PC-9 (cell line): ENCODE measurements at places on chromosomes 2 and 18. TPM values are rescaled to one million over a fixed set of nuclear protein-coding genes. Genes with fewer than 3 reads are reported as not detected.

DNA sequence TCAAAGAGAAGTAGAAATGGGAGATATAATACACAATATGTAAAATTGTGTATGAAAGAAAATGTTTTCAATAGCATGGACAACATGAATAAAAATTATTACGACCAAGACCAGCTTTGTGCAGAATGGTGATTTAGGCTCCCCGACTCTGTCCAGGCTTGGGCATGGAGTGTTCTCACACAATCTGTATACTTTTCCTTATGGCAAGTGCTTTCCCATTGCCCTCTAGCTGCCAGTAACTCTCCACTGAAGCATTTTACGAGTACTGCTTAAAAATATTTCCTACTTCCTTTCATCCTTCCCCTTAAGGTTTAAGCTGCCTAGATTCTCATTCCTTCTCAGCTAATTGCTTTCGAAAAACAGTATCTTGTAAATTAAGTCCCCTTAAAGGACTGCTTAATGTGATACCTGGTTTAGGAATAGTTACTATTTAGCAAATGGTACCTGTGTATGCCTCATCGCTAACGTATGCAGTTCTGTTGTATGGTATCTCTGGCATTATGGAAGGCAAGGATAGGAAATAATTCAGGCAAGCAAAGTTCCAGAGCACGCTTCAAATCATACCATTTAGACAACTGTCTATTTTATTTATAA lies 714.6 kb downstream of the ERBB4 start:
- H3K36me3 ChIP-seq, result no peaks in the 10 kb centered on the region
- no peaks in the 10 kb centered on the region for H3K4me1 ChIP-seq
- no peak overlapping the region for H3K27ac ChIP-seq
- no peaks in the 10 kb centered on the region for H3K27me3 ChIP-seq
- no peak for DNase-seq

GRCh38 chr2:237137626-237138323 lies 52.1 kb downstream of the COPS8 start:
- H3K27me3 ChIP-seq, result 0 out of 2 replicates have a peak, but pooled peaks cover 3% of the 10 kb centered on the region
- H3K4me1 ChIP-seq, result no peaks in the 10 kb centered on the region
- H3K4me3 ChIP-seq, result no peak overlapping the region
- no peaks in the 10 kb centered on the region for H3K36me3 ChIP-seq
- no peak overlapping the region for H3K27ac ChIP-seq

DNA sequence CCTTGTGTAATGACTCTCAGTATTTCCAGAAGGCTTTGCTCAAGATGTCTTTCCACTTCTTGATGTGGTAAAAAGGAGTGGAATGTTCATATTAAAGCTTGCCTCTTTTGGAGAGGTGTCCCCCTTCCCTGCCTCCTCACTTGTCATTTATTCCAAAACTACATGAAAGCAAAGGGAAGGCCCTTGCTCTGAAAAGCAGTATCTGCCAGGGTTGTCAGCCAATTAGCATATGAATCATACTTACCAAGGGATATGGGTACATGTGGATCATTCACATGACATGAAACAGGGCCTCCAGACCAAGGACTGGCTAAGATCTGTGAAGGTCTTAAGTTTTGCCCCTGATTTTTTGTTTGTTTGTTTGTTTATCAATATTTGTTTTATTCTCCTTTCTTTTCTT lies 31.3 kb downstream of the ANXA4 start:
- no peak for DNase-seq
- no peak overlapping the region for H3K27ac ChIP-seq
- no peaks in the 10 kb centered on the region for H3K36me3 ChIP-seq
- H3K4me3 ChIP-seq, result no peak overlapping the region
- no peaks in the 10 kb centered on the region for H3K27me3 ChIP-seq
- peaks cover 54% of the 10 kb centered on the region for H3K4me1 ChIP-seq

DNA sequence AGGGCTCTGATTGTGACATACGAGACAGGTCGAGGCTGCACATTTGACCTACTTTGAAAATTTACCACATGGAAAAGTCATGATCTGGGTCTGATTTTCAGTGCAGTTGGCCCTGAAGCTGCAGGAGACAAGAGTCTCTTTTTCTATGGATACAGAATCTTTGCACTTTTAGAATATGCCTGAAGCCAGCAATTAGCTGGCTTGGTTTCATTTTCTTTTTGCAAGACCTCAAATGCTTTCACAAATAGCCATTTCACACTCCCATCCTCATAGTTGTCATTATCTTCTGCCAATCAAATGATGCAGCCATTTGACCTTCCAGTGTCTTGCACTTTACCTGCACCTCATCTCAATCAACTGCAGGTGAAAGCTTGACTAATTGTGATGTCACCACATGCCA lies 59.0 kb downstream of the GPR39 start:
- no peak overlapping the region for H3K4me3 ChIP-seq
- no peaks in the 10 kb centered on the region for H3K4me1 ChIP-seq
- H3K36me3 ChIP-seq, result peaks cover 30% of the 10 kb centered on the region
- no peak for DNase-seq

GRCh38 chr2:150606380-150607060 lies 119.1 kb upstream of the RND3 start:
- H3K27ac ChIP-seq, result no peak overlapping the region
- no peak for DNase-seq
- no peaks in the 10 kb centered on the region for H3K27me3 ChIP-seq

- H3K36me3 ChIP-seq, result no peaks in the 10 kb centered on the region
- H3K27ac ChIP-seq, result no peak overlapping the region
- peaks cover 24% of the 10 kb centered on the region for H3K27me3 ChIP-seq
- no peak overlapping the region for H3K4me3 ChIP-seq
- H3K4me1 ChIP-seq, result no peaks in the 10 kb centered on the region
Observed at GRCh38 chr2:104852090-104852666, 1.7 kb upstream of the POU3F3 start.

GRCh38 chr2:165844216-165844615 lies 50.2 kb upstream of the GALNT3 start:
- H3K27ac ChIP-seq, result no peak overlapping the region
- H3K36me3 ChIP-seq, result no peaks in the 10 kb centered on the region
- no peaks in the 10 kb centered on the region for H3K27me3 ChIP-seq
- no peak for DNase-seq

- H3K4me3 ChIP-seq, result no peak overlapping the region
- H3K36me3 ChIP-seq, result no peaks in the 10 kb centered on the region
- no peaks in the 10 kb centered on the region for H3K4me1 ChIP-seq
Observed at GRCh38 chr2:211967234-211967633, 571.4 kb downstream of the ERBB4 start.

- DNase-seq, result no peak
- H3K27me3 ChIP-seq, result no peaks in the 10 kb centered on the region
- H3K27ac ChIP-seq, result peak overlapping the region; percentile 100
- no peak overlapping the region for H3K4me3 ChIP-seq
Observed at GRCh38 chr2:160226367-160226766, 26.3 kb upstream of the ITGB6 start.

DNA sequence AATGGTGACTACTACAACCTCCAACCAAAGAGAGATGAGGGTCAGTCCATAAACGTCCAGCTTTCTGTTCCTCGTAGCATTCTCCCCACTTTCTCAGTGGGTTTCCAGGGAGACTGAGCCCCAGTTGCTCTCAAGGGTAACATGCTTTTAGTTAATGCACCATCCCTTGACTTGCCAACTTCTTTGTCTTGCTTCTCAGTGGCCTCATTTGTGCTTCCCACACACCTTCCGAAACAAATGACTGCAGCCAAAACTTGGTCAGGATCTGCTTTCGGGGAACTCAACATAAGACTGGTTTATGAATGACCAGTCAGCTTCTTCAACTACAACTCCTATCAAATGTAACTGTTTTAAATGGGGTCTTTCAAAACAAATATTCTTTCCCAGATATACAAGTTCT lies 94.1 kb downstream of the COL6A3 start:
- no peak overlapping the region for H3K4me3 ChIP-seq
- no peaks in the 10 kb centered on the region for H3K4me1 ChIP-seq
- DNase-seq, result no peak
- H3K27me3 ChIP-seq, result peaks cover 4% of the 10 kb centered on the region; the same call in 1 of the 2 replicates
- H3K27ac ChIP-seq, result no peak overlapping the region

- no peaks in the 10 kb centered on the region for H3K36me3 ChIP-seq
- peaks cover 19% of the 10 kb centered on the region for H3K4me1 ChIP-seq
- peak; percentile 70 for DNase-seq
- peak overlapping the region; percentile 82 for H3K4me3 ChIP-seq
- peak overlapping the region; percentile 97 for H3K27ac ChIP-seq
Observed at GRCh38 chr18:23585007-23585871, 1.1 kb downstream of the NPC1 start.

DNA sequence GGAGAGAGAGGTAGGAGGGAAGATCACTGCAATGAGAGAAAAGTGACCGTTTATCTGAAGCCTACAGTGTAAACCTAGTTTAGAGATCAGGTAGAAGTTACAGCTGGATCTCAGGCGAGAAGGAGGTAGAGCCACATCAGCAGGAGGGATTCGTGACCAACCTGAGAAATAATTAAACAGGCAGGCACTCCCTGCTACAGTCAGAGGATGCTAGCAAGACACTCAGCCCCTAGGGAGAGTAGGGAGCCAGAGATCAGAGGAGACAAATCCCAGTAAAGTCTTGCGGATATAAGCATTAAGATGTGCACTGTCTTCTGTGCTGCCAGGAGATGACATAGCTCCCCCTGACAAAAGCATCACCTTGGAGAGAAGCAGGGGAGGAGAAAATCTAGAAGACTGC lies 629.1 kb upstream of the SLC39A10 start:
- H3K36me3 ChIP-seq, result no peaks in the 10 kb centered on the region
- H3K27ac ChIP-seq, result no peak overlapping the region
- DNase-seq, result no peak
- H3K27me3 ChIP-seq, result no peaks in the 10 kb centered on the region
- H3K4me3 ChIP-seq, result no peak overlapping the region
- H3K4me1 ChIP-seq, result peaks cover 8% of the 10 kb centered on the region

GRCh38 chr18:57446322-57446721 lies 11.1 kb downstream of the ONECUT2 start:
- DNase-seq, result peak; percentile 39
- peaks cover 42% of the 10 kb centered on the region for H3K4me1 ChIP-seq
- peak overlapping the region; percentile 82 for H3K27ac ChIP-seq

DNA sequence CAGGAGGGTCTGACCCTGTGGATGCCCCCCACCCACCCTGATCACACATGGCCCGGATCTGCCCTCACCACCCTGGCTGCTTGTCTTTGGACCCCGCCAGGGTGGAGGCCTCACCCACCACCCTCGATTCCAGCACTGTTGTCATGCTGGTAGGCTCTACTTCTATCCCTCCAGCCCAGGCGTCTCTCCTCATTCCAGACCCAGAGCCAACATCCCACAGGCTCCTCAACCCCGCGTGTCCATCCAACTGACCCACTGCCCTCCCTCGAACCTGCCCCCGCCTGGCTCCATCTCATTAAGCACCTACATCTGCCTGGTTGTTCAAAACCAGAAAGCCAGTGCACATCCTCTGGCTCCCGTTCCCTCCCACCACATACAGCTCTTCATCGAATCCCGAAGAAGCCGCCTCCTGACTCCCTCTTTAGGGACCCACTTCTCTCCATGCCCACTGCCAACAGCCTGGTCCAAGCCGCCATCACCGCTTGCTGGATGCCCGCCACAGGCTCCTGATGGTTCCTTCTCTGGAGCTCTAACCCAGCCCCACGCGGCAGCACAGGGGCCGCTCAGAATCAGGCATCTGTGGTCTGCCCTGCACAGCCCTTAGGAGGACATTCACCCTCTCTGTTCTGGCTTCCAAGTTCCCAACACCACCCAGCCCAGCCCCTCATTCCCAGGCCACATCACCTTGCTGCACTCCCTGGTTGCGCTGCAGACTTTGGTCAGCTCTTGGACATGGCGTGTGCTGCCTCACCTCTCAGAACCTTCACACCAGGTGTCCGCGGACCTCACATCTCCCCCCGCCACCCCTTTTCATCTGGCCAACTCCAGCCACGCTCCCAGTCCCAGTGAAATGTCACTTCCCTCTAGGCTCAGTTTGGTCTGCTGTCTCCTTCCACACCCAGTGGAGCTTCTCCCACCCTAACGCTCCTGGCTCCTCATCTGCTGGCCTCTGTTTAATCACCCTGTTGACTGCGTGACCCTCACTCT lies 43.0 kb downstream of the EMX1 start:
- H3K27ac ChIP-seq, result no peak overlapping the region
- DNase-seq, result no peak
- no peaks in the 10 kb centered on the region for H3K4me1 ChIP-seq
- no peaks in the 10 kb centered on the region for H3K27me3 ChIP-seq
- H3K36me3 ChIP-seq, result no peaks in the 10 kb centered on the region

GRCh38 chr2:69918401-69918800 lies 3.5 kb downstream of the MXD1 start:
- H3K36me3 ChIP-seq, result peaks cover 42% of the 10 kb centered on the region
- peaks cover 32% of the 10 kb centered on the region for H3K4me1 ChIP-seq
- H3K27ac ChIP-seq, result peak overlapping the region; percentile 80
- no peak for DNase-seq
- peak overlapping the region; percentile 35 for H3K4me3 ChIP-seq

Gene SCN3A
- not detected in 2 replicates for total RNA-seq

Gene GRB14
- 2.8 and 3.4 TPM in 2 replicates for total RNA-seq

Gene RAX
- not detected in 2 replicates for total RNA-seq

Gene TUBB8B
- total RNA-seq, result not detected in 2 replicates
